ENCODE measurements at places on chromosomes 12 and 14. TPM values are rescaled to one million over a fixed set of nuclear protein-coding genes. Genes with fewer than 3 reads are reported as not detected.

DNA sequence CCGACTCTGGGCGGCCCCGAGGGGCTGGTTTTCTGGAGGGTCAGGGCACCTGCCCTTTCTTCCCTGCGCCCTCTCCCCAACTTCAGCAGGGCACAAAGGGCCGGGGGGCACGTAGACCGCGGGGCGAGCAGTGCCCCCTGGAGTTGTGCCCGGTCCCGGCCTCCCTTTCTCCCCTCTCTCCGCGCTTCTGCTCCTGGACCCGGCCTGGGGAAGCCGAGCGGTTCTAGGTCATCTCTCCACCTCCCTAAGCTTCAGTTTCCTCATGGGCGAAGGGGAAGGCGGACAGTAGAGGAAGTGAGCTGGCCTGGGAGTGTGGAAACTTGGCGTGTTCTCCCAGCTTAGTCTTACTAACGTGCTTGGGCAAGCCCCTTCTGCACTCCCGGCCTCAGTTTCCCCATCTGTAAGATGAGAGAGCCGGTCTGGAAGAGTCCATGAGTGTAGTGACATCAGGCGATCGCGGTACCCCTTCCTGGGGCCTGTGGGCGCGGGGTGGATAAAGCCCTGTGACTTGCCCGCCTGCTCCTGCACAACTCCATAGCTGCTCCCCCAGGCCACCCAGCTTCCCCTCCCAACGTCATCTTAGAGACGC, 158.6 kb upstream of the PARP11 start:
- no peak for DNase-seq

- DNase-seq: no peak
Observed at GRCh38 chr14:64823305-64823861, 56.3 kb downstream of the SPTB start.

The CCDC175 gene
- not detected for total RNA-seq

- DNase-seq: no peak
Observed at GRCh38 chr12:16919551-16919950, 313.6 kb upstream of the LMO3 start.

DNA sequence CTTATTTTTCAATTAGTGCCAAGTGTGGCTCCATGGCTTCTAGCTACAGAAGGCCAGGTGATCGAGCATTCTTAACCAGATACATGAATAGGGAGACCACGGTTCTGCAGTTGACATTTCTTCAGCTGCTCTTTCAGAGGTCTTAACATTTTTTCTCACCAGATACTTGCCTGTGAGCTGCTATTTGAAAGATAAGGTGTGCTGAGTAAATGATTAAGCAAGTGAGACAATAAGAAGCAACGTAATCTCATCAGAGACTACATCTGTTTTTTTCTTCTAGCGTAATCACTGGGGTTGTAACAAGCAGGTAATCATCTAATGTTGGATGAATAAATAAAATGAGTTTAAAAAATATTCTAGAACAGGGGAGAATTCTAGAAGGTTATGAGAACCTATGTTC, 912.9 kb downstream of the DIO2 start:
- no peak for DNase-seq

The APOF gene
- total RNA-seq: not detected

All from mesenteric fat pad (tissue), 1 donor.